ENCODE measurements at places on chromosomes 7 and 10.

GRCh38 chr10:117425974-117426566, 50.8 kb upstream of the PDZD8 start:
- no peak for DNase-seq

DNA sequence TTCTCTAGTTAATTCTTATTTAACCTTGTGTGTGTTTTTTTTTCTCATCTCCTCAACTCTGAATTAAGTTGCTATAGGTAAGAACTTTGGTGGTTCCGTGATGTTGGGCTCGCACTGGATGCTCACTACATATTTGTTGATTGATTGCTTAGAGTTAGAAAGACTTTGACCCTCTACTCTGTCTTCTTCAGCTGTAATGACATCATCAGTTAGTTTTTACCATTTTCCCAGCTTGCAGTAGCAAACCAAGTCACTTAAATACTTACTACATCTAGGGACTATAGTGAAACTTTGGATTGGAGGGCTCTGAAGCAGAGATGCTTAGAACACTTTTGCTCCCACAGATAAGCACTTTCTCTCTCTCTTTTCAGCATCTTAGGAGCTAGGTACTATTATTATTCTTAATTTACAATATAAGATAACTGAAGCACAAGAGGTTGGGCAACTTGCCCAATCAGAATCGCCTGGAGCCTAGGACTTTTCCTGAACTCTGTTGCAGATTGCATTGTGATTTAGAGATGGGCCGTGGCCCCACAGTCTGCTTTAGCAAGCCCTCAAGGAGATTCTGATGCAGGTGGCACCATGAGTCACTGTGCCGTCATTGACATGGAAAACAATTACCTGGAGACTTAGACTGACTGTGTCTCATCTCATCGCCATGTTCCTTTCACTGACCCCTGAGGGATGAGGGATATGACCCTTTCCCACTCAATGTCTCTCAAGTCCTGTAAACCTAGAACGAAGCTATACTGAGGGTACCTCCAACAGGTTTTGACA, 471.9 kb upstream of the PODXL start:
- DNase-seq, result no peak

- DNase-seq, result no peak
Observed at GRCh38 chr10:62182595-62182994, 86.0 kb downstream of the RTKN2 start.

DNA sequence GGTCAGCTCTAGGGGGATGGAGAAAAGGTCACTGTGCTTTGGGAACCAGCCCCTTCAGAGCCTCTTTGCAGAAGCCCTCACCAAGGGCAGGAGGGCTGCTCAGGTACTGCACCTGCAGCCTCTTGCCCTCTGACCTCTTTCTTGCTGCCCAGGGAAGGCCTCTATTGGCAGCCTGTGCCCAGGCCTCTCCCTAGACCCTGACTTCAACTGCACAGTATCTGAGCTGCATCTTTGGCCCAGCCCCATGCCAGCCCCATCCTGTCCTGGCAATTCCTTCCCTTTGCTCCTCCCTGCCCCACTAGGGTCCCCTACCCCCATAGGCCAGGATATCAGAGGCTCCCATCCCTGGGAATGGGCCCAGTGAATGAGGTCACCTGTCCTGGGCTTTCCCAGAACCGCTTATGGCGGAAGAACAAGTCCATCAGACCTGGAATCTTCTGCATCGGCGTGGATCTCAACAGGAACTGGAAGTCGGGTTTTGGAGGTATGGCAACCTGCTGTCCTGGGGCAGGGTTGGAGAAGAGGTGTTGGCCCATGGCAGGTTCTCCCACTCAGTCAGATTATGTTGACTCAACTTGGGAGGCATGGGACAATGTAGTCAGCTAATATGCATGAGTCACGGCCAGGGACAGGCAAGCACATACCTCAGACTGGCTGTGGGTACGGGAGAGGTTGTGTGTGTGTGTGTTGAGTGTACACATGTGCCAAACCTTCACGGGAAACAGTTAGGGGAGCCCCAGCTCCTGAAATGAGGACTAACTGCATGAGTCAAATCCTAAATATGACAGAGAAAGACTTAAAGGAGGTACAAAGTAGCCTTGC, 17.1 kb upstream of the CPA1 start:
- DNase-seq, result peak; percentile 88

DNA sequence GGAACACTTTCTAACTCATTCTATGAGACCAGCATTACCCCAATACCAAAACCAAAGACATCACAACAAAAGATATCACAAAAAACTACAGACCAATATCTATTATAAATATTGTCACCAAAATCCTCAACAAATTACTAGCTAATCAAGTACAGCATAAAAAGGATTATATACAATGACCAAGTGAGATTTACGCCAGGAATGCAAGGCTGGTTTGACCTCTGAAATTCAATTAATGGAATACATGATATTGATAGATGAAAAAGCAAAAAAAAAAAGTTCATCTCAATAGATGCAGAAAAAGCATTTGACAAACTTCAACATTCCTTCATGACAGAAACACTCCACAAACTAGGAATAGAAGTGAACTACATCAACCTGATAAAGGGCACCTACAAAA, 175.3 kb downstream of the LCOR start:
- no peak for DNase-seq

GRCh38 chr7:127745445-127745844, 93.5 kb downstream of the SND1 start:
- no peak for DNase-seq

DNA sequence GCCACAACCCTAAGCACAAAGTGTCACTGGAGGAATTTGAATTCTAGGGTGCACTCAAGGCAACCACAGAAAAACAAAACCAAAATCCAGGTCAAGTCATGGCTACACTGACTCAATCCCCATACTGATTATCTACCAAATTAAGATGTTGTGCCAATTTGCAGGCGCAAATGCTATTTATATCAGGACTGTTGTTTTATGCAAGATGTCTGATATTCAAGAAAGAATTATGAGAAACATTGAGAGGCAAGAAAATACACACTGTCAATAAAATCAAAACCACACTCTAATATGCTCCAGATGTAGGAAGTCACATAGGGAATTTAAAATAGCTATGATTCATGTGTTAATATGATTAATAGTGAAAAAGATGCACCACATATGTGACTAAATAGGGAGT, 141.3 kb upstream of the MINDY3 start:
- no peak for DNase-seq

DNA sequence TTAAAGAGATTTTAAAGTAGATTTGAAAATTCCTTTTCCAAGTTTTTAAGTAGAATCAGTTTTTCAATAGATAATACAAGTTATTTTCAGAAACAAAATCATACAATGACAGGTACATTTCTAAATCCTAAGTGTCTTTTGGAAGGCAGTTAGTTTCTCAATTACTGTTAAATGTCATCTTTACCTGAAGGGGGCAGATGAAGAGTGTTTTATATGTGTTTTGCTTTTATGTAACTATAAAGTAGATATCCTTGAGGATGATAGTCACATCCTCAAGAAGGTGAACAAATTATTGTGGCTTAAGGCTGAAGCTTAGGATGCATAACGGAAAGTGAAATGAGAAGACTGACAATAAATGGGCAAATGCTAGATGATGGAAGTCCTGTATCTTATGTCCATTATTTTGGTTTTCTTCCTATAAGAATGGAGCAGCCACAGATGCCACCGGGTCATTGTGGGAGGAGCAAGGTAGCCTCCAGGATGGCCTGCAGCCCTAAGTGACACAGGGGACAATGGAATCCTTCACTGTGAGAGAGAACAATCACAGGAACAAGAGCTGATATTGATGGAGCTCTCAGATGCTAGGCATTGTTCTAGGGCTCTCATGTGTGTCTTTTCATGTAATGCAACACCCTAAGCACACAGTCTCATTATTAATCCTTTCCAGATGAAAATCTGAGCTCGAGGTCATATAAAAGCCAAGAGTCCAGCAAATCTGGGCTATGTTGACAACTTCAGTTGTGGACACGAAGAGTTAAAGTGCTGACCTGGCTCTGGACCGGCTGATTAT, 14.1 kb upstream of the MKX start:
- no peak for DNase-seq

DNA sequence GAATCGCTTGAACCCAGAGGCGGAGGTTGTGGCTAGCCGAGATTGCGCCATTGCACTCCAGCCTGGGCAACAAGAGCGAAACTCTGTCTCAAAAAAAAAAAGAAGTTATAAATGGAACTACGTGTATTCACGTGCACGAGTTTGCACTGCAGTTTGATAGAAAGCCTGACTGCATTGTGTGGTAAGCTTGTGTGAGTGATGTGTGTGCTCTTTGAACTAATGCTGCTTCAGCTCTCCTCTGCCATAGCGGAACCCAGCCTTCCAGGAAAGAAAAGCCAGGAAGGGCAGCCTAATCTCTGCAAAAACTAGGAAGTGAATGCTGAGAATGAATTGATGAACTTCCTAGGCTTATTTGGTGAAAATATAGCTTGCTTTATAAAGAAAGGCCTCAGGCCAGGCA, 15.6 kb upstream of the MKRN1 start:
- no peak for DNase-seq

DNA sequence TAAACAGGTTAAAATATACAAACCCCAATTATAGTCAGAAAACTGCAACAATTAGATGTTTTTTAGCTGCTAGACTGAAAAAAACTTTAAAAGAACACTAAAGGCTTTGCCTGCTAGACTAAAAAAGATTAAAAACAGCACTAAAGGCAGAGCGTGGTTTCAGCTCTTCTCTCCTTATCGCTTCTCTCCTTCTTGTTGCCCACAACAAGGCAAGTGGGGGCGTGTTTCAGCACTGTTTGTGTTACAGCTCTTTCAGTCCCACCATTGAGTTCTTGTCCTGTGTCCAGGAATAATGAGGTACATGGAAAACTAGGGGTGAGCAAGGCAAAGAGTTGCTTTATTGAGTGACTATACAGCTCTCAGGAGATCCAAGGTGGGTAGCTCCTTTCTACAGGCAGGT, 112.3 kb downstream of the HPSE2 start:
- DNase-seq, result no peak

DNA sequence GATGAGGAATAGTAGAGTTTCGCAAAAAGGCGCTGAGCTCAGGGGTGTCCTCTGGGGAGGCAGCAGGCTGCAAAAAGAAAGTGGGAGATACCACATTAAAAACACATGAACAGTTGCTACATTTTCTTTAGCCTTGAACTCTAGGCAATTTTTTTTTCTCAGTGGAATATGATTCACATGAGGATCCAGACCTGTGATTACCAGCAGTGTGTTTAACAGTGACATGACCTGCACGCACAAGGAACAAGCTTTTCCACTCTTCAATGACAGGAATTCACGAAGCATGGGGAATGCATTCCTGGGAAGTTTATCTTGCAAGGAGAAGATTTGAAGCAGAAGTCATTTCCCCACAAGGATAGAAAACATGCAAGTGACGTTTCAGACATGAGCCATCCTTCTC, 161.6 kb downstream of the ITGA8 start:
- DNase-seq, result peak; percentile 51

- no peak for DNase-seq
Observed at GRCh38 chr10:112526906-112527305, 79.9 kb downstream of the VTI1A start.

DNA sequence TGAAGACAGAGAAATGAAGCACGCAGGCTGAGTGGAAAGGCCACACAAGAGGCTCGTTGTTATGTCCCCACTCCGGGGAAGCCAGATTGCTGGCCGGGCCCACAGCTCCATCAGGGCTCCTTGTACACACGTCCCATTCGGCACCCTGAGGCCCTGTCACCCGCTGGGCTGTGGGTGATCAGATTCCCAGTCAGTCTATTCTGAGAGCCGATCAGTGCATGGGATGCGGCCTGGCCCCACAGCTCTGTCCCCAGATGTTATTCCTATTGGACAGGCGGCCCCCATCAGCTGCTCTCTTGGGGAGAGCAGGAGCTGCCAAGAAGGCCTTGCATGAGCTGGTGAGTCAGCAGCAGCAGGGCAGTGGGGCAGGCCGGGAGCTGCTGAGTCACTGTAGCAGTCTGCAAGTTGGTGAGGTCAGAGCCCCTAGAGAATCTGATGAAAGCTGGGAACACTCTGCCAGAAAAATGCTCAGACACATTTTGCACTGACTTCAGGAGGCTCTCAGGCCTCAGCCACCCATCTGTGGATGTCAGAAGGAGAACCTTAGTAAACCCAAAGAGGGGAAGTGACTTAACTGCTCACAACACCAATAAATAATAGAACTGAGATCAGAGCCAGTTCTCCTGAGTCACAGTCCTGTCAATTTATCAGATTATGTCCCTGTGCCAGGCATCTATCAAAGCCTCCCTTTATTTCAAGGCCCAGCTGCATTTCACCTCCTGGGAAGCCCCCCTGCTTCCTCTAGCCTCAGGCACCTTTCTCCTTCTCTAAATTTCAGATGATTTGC, 9.4 kb upstream of the PSAP start:
- peak; percentile 100 for DNase-seq

GRCh38 chr10:119270762-119271366, 63.5 kb downstream of the GRK5 start:
- DNase-seq, result no peak

DNA sequence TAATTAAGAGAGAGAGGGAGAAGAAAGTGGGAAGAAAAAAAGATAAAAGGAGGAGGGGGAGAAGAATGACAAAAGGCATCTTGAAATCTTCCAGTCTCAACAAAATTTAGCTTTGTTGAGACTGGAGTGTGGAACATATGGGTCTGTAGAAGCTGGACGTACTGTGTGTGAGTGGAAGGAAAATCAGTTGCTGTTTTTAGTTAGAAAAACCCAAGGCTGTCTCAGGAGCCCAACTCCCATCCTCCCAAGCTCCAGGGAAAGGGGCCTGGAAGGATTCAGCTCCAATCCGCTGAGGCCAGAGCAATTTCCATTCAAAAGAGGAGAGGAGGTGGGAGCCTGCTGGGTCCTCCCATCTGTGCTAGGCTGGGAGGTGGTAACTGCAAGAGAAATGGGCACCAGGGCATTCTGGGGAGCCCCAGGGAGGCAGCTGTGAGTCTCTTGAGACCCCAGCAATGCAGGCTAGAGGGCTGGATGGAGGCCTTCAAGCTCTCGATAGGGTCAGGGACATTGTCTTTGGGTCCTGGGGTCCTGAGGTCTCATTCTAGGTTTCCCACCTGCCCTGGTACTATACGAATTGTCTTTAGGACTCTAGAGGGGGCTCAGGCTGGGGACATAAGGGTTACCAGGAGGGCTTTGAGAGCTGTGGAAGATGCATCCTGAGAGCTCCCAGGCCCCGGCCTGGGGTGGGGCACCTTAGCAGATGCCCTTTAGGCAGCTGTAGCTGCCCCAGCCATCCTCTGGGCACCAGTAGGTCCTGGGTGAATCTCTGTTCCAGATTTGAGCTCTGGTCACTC, 21.4 kb downstream of the ADCYAP1R1 start:
- DNase-seq, result no peak

All from GM04504 (cell line).